CD4-positive, alpha-beta T cell treated with Interleukin-15 for 4 hours (primary cell): ENCODE measurements at places on chromosomes 11 and 22.
A peak's percentile ranks its signal among the peaks of the same experiment; 100 is the strongest.

DNA sequence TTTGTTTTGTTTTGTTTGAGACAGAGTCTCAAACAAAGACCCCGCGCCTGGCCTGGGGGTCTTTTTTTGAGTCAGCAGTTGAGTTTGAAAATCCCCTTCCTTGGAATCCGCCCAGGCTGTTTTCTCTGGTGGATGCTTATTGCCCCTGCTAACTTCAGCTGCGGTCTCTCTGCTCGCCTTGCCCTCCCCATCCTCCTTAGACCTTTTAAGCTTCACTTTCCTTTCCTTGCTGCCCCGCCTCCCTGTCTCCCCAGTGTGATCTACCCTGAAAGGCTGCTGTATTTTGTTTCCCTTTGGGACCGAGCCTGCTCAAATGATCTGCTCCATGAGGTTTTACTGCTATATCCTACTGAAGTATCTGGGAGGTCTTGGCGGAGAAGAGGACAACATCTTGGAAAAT is 2.5 kb downstream of the USP18 start:
- DNase-seq, result no peak

DNA sequence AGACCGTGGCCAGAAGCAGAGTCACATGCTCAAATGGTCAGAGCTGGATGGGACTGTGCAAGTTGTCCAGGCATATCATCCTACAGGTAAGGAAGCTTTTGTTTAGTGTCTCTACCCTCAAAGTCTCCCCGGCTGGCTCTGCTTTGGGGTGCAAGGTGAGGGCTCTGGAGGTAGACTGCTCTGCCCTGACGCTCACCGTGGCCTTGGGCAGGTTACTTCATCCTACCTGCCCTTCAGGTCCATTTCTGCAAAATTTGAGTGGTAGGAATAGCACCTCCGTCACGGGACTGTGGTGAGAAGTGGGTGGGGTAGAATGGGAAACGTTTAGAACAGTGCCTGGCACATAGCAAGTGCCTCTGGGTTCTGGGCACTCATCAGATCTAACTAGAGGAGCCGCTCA is 42.2 kb downstream of the NAT10 start:
- no peak for DNase-seq

GRCh38 chr22:18968011-18968749 is 32.1 kb upstream of the PRODH start:
- DNase-seq, result no peak

- peak; percentile 36 for DNase-seq
Observed at GRCh38 chr22:26461188-26461810, 22.3 kb downstream of the HPS4 start.

DNA sequence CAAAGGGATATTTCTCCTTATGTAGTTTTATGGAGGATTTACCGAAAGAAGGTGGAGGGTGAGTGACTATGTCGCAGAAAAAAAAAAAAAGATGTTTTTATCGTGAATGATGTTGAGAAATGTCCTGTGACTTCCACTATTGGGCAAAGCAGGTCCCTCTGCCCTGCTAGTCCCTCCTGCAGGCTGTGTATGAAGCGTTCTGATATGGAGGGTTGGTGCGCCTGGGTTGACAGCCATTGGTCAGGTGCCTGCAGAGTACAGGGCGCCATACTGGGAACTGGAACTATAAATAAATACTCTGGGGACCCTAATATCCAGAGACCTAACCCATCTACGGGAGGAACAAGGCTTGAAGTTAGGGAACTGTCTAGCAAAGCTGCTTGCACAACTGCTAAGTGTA is 1.5 kb downstream of the IL17RA start:
- DNase-seq, result no peak

GRCh38 chr22:27207907-27208306 is 550.5 kb downstream of the MIAT start:
- DNase-seq, result no peak

DNA sequence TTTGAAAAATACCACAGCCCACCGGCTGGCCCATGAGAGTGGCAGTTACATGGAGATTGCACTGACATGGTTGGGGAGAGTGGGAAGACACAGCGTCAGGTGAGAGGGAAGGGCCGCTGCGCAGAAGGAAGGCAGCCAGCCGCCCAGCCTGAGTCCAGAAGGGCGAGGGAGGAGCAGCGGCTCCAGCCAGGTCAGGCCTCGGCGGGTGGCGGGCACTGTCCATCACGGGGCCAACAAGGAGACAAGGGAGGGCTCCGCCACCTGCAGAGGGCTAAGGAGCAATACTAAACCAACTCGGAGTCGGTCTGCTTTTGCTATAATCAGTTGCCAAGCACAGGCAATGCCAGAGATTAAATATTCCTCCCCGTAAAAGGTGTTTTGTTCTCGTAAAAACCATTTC is 384.5 kb downstream of the TBC1D22A start:
- DNase-seq, result no peak

DNA sequence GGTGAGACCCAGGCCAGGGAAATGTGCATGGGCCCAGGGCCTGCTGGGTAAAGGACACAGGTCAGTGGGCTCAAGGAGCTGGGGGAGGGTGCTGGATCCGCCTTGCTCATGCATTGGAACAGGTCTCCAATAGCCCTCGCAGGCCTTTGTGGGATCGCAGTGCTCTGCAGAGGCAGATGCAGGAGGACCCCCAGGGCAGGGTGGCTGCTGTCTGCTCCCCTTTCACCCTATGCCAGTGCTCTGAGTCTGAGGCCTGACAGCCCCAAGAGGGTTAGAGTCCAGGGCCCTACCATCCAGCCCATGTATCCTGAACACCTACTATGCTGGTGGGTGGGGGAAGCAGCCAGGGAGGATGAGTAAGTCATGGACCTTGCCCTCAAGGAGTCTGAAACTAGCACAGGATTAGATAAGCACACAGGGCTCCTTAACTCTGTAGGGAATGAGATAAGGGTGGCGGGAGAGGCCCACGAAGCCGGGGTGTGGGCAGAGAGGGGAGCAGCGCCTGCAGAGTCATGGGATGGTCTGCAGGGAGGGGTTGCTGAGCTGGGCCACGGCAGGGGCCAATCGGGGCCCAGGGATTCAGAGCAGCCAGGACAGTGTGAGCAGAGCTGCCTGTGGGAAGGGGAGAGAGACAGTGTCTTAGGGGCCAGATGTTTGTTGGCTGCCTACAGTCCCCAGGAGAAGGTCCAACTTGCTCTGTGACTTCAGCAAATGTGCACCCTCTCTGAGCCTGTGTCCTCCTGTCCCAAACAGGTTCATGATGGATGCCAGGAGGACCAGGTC is 10.5 kb upstream of the EHD1 start:
- no peak for DNase-seq

DNA sequence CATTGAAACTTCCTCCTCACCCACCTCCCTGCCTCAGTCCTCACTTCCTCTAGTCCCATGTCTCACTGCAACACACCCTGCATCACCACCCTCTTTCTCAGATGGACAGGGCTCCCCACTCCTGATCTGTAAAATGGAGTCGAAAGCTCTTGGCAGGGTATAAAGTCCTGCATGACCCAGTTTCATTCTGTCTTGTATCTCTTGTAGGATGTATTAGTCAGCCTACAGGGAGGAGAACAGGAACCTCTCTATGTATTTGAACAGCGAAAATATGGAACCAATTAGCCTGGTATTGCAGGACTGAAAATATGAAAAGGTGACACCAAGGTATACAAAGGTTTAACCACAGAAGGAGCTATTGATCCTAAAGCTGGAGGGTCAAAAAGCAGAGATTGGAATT is 156.9 kb upstream of the SNX19 start:
- DNase-seq, result no peak

- DNase-seq, result peak; percentile 74
Observed at GRCh38 chr11:587978-588380, 11.7 kb downstream of the PHRF1 start.

GRCh38 chr11:131385763-131386390 is 15.5 kb downstream of the NTM start:
- DNase-seq, result no peak

DNA sequence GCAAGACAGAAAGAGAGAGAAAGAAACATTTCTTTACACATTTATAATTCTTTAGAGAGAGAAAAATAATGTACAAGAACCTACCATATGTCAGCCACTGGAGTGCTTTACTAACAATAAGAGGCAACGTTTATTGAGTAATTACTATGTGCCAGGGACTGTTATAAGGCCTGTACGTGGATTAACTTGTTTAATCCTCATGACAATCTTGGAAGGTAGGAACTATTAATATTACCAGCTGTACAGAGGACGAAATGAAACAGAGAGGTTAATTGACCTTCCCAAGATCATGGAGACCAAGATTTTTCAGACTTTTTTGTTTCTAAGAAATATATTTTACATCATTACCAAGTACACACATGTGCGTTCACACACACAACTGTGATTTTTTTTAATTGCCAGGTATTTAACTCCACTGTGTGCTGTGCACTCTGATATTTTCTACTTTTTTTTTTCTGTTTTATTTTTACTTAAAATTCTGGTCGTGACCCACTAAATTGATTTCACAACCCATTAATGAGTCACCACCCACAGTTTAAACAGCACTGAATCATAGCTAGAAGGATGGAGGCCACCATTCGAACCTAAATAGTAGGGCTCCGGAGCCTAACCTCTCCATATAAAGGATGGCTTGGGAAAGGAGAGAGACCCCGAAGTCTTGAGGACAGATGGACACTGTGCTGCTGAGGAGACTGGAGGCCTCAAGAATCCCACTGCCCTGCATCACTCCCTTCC is 21.4 kb downstream of the CREB3L1 start:
- no peak for DNase-seq

DNA sequence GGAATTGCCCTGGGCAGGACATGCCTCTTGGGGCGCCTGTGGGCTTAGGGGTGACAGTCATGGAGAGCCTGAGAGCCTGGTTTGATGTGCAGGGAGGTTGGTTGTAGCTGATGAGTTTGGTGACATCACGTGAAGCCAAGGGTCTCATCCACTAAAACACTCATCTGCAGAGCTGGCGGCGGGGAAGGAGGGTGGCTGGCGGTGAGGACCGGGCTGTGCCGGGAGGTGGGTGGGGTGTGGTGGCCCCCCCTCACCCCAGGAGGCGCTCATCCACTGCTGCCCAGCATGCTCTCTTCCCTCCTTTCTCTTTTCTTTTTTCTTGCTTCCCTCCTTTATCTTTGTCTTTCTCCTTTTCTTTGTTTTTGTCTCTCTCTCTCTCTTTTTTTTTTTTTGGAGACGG is 49.0 kb downstream of the GRAMD4 start:
- no peak for DNase-seq

DNA sequence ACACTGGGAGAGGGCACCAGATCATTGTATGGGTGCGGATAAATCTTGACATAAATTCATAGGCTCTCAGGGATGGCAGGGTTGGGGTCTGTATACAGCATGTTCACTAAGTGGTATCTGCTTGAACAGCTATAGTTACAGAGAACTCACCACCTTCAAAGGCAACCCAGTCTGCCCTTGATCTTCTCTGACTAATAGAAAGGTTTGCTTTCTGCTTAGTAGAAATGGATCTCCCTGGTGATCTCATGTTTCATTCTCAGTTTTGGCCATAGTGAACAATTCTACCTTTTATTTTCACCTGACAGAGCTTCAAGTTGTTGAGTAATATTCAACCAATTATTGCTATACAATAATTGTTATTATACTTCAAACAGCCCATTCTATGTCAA is 32.4 kb downstream of the CNTF start:
- no peak for DNase-seq
